Eye (tissue), 1 donor: ENCODE measurements at places on chromosomes 12 and 14.

DNA sequence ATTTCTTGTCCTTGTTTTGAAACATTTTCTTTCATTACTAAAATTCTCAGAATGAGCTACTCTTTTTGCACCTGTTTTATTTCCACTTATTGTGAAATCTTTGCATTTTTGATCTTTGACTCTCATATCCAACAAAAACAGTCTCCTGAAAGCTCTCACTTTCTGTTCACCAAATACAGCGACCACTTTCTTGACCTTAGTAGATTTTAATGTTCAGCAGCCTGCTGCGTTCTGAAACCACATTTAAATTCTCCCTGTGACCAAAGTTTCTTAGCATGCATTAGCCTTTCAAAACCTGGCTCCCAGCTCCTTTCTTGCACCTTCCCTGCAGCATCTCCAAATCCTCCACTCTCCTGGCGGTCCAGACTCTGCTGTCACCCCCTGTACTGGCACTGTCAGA lies 404.4 kb upstream of the PDE3A start:
- DNase-seq: no peak

GRCh38 chr14:65072256-65072655 lies 30.1 kb downstream of the MAX start:
- DNase-seq: no peak

GRCh38 chr12:103181366-103182152 lies 224.1 kb downstream of the ASCL1 start:
- no peak for DNase-seq

DNA sequence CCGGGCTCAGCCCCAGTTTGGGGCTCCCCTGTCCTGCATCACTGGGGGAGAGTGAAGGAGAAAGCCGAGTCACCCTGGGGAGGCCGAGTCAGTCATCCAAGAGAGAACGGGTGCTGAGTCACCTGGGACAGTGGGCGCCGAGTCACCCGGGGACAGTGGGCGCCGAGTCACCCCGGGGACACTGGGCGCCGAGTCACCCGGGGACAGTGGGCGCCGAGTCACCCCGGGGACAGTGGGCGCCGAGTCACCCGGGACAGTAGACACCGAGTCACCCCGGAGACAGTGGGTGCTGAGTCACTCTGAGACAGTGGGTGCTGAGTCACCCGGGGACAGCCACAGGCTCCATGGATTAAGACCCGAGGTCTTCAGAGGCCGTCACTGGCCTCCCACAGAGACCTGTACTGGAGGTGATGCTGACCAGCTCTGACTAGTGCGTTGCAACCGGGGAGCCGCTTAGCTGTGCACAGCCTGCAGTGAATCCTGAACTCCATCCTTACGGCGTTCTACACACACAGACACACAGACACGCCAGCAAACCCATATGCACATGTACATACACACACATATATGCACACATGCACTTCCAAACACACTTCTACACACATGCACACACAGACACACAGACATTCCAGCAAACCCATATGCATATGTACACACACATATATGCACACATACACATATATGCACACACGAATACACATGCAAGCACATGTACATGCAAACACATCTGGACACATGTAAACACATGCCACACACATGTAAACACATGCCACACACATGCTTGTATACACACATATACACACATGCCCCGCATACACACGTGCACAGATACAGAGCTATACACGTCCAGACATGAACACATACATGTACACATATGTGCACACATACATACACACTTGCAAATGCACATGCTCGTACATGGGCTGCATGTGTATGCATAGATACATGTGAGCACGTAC lies 64.9 kb upstream of the GALNT9 start:
- DNase-seq: no peak

- no peak for DNase-seq
Measured at GRCh38 chr12:32727237-32727636, 28.5 kb downstream of the YARS2 start.

GRCh38 chr14:52551696-52552062 lies 626 bp downstream of the TXNDC16 start:
- DNase-seq: peak; percentile 84

DNA sequence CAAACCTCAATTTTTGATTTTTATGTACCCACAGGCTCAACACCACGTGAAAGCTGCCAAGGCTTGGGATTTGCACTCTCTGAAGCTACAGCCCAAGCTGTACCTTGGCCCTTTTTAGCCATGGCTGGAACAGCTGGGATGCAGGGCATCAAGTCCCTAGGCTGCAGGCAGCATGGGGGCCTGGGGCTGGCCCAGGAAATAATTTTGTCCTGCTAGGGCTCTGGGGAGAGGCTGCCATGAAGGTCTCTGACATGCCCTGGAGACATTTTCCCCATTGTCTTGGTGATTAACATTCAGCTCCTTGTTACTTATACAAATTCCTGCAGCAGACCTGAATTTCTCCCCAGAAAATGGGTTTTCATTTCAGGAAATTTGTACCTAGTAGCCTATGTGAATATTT lies 103.7 kb downstream of the SCAF11 start:
- DNase-seq: no peak

DNA sequence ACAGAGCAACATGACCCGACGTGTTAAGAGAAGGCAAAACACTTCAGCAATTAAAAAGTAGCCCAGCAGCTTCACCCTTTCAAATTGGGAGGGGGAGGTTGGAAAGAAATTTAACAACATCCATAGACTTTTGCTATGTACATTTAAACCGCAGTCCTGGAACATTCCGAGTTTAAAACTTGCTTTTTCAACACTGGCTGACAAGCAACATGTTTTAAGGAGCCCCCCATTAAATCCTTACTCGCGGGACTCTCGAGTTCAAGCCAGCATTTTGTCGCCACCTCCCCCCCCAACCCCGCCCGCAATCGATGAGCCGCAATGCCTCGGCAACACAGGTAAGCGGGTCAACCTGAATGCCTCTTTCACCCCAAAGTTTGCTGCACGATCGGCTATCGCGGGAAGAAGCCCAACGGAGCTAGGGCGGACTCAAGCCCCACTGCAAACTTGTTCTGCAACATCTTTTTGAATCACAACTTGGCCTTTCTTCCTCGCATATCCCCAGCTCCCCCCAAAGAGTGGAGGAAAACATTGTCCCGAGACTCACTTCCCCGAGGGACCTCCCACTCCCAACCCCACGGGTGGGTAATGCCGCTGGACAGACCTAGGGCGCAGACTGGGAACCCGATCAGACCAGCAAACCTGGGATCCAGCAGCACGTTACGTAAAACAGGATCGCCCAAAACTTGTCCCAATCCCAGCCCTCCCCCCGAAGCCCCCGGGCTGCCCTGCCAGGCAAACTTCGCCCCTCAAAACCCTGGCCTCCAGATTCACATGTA lies 777 bp downstream of the ZFP36L1 start:
- DNase-seq: peak; percentile 70

- peak; percentile 93 for DNase-seq
Measured at GRCh38 chr12:13278249-13278787, 81.8 kb downstream of the EMP1 start.

DNA sequence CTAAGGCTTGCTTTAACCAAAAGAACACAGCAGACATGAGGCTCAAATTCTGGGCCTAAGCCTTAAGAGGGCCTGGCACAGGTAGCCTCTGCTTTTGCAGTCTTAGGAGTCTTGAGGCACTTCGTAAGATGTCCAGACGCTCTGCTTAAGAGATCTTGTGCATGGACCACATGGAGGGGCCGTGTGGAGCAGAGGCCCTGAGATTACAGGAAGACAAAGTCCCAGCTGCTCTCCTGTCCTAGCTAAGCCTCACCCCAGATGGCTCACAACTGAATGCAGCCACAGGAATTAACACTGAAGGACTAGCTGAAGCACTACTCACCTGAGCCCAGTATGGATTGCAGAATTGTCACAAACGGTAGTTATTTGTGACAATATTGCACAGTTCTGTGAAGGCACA lies 446.0 kb downstream of the PDZRN4 start:
- no peak for DNase-seq

DNA sequence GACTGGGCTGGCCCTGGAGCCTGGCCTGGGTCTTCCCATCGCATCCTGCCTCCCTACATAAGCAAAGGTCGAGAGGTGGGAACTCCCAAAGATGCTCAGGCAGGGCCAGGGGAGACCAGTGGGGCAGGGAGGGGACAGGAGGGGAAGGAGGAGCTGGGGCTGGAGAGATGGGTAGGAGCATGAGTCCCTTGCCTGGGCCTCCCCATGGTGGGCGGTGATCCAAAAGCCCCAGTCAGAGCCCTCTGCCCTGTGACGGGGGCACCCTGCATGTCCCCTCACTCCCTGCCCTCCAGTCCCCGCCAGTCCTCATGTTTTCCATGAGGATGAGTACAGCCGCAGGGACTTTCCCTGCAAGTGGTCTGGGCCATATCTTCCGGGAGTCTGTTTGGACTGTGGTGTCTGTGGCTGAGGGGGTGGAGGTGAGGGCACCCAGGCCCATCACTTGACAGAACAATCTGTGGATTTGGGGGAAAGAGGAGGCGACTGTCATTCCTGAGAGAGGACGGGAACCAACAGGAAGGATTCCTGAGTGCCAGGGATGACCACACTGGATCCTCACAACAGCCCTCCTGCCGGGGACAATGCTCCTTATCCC lies 9.3 kb downstream of the BDKRB2 start:
- DNase-seq: no peak

DNA sequence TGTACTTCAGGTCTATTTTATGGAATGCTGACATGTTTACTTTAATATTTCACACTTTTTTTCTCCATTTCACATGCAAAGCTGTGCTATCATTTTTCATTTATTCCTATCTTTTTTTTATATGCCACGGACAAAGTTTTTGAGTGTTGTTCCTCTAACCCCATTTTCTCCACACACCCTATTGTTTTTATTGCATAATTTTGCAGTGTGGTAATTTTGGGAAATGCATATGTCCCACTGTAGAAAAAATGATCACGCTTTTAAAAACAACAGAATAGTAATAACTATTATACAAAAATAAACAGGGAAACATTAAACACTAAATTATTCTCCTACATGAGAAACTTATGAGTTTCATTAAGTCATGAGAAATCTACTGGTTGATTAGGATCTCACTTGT lies 14.2 kb downstream of the ZFC3H1 start:
- DNase-seq: no peak

GRCh38 chr12:4483885-4484823 lies 38.5 kb upstream of the FGF6 start:
- DNase-seq: no peak

- no peak for DNase-seq
Measured at GRCh38 chr12:19834592-19834991, 395.3 kb downstream of the AEBP2 start.

DNA sequence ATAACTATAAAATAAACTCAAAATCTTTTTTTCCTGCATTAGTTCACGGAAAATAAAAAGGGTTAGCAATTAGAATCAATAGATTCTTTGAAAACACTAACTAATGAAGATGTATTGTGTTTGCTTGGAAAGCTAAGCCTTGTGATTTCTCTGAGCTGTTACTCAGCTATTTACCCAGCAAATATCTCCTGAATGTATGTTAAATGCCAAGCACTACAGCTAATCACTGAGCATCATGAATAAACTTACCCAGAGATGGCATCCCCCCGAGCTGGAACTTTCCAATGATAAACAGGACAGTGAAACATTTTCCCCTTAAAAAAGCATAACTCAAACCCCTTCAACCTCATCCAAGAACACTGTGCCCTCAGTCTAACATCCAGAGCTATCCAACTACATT lies 71.2 kb downstream of the SLC2A13 start:
- no peak for DNase-seq

DNA sequence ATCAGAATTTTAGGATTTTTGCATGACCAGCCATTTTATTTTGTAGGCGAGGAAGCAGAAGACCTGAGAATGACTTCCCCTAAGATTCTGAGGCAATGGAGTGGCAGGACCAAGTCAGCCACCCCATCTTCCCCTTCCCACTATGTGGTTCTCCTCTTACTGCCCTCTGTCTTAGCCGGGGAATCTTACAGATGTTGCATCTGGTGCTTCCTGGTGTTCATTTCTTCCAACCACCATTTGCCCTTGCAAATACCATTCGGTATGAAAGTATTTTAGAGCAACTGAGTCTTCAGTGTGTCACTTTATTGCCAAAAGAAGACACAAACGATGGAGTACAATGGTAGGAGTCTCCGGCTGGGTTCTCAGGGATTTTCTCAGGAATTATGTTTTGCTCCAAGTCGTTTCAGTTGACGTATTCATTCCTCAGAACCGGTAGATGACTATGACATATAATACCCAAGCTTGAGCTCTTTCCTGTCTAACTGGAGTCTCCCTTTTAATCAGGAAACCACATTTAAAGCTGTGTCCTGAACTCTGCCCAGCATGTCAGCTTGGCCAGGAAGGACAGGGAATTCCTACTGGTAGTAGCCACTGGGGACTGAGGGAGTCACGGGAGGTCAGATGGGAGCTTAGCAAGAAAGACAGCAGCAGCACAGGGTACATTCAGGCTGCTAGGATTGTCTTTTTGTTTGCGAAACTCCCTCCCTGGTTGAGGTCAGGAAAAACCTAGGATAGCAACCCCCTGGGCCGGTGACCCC lies 87.0 kb downstream of the SAMD4A start:
- no peak for DNase-seq

DNA sequence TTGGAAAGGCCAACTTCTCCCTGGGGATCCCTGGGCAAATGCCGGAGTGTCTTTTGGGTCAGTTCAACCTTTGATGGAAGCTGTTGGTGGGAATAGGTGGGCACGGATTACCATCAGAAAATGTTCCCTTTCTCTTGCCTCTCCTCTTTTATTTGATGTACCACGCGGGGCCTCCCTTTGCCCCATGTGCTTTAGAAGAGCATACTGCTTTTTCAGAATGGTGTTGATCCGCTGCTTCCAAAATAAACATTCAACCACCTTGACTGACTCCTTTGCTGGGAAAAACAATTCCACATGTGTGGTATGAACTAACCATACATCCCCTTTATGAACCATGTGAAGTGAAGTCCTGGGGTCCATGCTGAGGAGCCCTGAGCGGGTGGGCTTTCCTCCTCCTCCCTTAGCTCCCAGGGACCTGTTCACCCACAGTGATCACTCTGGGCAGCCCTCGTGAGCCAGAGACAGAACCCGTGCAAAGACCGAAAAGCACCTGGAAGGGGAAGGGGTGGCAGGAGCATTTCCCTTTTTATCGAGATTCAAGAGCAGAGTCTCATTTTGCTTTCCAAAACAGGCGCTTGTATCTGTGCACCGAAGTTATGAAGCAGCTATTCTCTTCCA lies 44.2 kb upstream of the PRMT8 start:
- no peak for DNase-seq

DNA sequence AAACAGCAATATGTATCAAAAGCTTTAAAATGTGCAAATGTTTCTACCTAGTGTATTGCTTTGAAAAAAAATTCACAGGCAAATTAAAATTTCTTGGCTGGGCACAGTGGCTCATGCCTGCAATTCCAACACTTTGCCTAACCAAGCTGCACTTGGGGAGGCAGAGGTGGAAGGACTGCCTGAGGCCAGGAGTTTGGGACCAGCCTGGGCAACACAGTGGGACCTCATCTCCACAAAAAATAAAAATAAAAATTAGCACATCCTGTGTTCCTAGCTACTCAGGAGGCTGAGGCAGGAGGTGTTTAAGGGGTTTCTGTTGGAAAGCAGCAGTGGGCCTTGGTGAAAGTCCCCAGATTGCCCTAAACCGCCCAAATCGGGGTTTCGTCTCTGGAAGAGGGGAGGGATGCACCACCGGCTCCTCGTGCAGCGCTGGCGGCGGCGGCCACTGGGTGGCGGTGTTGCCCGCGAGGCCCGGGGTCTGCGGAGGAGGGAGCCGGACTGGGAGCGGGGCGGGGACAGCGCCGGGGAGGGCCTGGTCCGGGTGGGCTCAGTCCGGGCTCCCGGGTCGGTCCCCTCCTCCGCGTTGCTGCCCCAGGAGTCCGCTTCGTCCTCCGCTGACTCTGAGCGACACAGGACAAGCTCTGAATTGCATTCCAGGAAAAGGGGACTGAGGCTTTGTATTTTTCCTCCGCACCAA lies 265.6 kb downstream of the AACS start:
- DNase-seq: peak; percentile 80
